ENCODE measurements at places on chromosomes 13 and 19.
A peak's percentile ranks its signal among the peaks of the same experiment; 100 is the strongest.

DNA sequence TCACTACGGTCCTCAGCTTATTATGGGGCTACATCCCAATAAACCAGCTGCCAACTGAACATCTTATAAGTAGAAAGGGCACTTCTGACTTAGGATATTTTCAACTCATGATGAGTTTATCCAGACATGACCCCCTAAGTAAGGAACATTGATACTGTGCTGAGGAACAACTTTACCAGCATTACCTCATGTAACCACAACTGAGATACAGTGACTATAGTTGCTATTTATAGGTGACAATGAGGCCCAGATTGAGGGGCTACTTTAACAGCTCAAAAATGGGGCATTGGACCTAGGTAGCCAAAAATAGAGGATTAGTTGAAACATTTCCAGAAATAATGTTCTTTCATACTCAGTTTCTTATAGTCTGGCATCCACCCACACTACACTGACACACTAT, 26.8 kb downstream of the SKA3 start:
- no peak for DNase-seq

DNA sequence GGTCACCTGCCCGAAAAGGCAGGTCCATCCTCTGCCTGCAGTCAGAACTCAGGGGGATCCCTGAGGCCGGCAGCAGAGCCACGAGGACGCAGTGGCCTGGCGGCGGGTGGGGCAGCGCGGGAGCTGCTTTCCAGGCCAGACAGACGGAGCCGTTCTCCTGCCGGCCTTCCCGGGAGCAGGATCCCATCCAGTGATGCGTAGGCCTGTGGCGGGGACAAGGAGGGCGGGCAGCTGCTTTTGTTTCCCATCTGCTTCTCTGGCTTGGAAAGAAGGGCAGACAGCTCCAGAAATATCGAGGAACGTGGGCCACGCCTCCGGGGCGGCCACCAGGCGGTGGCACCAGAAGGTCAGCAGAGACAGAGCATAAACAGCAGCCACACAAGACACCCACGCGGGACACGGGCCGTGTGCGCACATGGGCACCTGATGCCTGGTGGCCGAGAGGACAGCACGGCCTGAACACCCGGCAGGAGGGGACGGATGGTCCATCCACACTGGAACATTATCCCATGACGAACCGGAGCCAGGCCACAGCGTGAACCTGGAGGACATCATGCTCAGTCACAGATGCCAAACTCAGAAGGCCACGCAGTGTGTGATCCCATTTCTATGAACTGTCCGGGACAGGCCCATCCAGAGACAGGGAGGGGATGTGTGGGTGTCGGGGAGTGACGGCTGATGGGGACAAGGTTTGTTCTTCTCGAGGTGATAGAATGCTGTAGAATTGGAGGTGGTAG, 13.9 kb upstream of the MKNK2 start:
- peak; percentile 38 for DNase-seq

DNA sequence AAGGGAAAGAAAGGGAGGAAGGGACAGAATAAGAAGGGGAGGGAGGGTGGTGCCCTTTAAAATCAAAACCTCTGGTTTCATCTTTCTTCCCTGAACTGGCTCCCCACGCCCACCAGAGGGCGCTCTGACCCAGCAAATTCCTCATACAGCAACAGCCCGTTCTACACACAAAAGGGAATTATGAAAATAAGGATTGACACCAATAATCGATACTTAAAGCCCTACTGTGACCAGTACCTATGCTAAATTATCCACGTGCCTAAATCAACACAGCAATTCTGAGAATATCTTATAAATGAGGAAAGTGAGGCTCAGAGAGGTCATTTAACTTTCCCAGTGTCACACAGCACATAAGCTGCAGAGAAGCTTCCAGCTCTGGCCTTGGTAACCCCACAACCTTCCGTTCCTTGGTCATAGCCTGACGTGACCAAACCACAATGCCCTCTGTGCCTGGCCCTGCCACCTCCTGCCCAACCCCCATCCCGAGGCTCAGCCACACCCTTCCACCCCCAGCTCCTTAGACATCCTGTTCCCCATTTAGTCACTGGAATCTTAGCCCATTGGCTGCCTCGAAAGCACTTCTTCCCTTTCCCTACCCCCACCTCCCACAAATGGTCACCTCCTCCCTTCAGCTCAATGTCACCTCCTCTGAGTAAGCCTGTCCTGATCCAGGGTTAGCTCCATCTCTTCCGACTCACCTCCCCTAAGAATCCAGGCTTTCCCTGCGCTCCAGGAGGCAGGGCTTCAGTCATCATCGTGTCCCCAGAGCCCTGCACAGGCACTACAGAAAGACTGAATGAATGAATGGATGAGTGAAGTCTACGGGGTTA, 34.2 kb upstream of the PNMA8B start:
- DNase-seq = peak; percentile 75

- no peak for DNase-seq
Measured at GRCh38 chr19:17522988-17523872, 11.8 kb downstream of the PGLS start.

DNA sequence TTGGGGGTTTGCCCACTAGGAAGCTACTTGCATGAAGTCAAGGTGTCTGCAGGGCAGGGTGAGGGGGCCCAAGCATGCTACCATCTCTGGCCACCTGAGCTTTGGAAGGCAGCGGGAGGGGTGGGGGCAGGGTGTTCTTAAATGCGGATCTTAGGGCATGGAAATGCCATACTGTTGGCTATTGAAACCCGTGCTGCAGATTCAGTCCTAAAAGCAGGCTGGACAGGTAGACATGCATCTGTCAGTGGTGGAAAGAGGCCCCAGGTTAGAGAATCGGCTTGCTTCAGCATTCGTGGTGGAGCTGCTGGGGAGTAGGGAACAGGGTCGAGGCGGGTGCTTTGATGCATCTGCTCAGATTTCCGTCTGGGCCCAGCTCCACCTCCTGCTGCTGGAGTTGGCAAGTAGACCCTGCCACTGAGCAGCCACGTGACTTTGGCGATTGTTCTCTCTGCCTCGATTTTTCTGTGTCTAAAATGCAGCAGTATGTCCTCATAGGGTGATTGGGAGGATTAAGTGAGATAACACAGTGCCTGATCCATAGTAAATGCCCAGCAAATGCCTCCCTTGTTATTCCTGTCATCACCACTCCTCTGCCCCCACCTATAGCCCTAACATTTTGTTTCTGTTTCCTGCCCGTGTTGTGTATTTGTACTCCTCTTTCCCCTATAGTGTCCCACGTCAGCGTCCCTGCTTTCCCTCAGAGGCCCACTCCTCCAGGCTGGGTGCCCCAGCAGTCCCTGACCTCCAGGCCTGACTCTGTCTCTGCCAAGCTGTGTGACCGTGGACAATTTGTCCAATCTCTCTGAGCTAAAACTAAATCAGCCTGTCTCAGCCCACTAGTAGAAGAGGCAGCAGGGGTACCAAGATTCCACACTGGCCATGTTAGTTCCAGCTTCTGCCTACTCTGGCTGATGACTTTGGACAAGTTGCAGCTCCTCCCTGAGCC, 5.8 kb downstream of the PPP1R37 start:
- peak; percentile 75 for DNase-seq

- peak; percentile 11 for DNase-seq
Measured at GRCh38 chr13:28041031-28041461, 52.6 kb upstream of the URAD start.

GRCh38 chr13:76440568-76440967, 445.6 kb downstream of the KCTD12 start:
- DNase-seq = no peak

- no peak for DNase-seq
Measured at GRCh38 chr13:111923991-111924677, 142.8 kb upstream of the SOX1 start.

DNA sequence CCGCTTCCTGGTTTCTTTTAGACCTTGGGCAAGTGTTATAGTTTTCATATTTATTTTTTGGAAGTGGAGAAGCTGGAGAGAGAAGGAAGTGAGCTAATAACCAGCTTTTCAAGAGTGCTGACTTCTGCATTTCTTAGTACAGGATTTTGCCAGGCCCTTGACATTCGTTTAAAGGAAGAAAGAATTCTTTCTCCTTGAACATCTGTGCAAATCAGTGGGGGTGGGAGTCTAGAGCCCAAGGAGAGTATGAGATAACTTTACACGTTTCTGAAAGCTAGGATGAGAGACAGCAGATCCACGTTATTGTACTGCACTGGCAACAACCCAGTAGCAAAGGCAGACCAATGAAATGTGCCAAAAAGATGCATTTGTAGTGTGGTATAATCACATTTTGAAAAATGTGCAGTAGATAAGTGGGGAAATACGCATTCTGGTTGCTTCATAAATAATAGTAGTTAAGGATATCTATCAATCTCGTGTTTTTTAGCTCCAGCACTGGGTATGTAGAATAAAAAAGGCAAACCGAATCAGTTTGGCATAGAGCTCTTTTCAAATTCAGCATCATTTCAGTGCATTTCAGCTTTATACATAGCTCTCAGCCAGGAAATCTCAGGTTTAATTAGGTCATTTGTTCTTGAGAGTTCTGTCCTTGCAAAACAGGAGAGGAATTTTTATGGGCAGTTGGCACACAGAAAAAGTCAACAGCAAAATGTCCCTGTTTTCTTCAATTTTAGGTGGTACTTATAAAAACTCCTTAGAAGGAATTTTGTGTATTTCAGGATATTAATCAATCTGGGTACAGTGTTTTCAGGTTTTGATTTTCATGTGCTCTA, 4.3 kb downstream of the RNF113B start:
- DNase-seq = peak; percentile 41

DNA sequence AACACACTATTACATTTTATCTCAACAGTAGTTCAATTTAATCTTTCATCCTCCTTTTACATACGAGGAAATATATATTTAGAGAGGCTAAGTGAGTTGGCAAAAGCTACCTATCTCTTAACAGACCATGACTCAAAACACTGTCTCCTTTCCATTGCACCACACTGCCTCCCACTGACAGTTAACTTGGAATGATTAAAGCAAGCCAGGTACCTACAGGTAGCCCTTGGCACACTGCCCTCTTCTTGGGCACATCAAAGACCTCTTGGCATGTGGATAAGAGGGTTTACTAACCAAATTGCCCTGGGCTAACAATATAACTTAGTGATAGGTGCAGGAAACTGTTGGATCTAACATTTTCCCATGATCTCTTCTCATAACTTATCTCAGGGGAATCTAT, 1.8 kb downstream of the ABHD13 start:
- no peak for DNase-seq

- DNase-seq = peak; percentile 40
Measured at GRCh38 chr19:40933025-40933424, 51.0 kb upstream of the CYP2A7 start.

DNA sequence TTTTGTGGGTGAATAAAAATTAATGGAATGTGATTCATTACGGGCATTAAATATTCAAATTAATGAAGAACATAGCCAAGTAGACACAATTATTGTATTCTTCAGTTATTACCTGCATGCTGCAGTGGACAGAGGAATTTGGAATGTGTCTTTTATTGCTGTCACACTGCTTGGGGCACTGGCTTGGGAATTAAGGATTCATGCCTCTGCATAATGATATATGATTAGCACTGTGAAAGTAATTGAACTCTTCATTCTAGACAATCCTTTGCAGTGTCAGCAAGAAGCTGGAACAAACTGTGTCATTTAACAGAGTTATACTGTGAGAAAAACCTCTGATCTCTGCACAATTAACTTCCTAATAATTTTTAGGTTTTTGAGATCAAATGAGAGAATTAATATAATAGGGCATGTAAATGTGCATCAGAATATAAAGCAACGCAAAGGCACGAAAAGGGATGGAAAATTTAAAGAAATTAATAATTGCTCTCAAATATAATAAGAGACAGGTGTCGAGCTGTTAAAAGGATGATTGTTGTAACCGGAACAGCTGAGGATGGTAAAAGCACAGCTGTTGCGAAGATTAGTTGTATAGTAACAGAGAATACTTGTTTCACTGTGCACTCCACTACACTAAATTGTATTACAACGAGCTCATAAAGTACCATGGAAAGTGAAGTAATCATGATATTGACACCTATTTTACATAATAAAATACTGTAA, 235.1 kb upstream of the MIR17HG start:
- DNase-seq = no peak

- DNase-seq = no peak
Measured at GRCh38 chr19:53958168-53958571, 4.6 kb upstream of the CACNG8 start.

DNA sequence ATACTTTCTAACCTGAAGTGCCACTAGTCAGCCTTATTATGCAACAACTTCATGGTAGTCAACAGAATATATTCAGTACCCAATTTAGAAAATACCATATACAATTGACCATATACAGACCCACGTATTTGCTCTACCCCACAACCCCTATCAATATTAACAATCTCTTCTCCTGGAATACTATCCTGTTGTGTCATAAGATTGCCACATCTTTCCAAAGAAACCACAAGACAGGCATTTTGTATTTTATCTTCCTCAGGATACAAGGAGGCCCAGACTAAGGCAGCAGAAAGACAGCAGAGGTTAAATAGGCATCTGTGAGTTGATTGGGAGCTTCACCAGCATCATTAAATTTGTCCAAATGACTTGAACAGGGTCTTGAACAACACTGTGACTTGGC, 4.5 kb downstream of the SPART start:
- peak; percentile 45 for DNase-seq

DNA sequence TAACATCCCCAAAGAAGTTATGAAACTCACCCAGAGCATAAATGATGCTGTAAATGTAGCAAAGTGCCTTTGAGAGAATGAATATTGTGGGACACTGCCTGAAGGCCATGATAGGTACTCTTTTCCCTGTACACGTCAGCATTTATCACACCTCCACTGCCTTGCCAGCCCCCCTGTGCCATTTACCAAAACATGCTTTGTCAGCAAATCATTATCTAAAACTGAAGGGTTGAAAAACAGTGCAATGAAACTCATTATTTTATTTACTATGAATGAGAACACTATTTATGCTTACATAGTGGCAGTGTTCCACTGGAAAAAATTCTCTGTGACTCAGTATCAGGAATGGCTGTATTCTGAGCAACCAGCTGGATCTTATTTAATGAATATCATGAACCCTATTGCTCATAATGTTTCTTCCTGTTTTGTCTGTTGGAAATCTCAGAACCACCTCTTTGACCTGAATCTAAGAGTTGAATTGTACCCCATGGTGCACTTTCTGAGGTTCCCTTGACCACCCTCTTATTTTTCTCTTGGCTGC, 564.1 kb downstream of the DCT start:
- DNase-seq = peak; percentile 53

DNA sequence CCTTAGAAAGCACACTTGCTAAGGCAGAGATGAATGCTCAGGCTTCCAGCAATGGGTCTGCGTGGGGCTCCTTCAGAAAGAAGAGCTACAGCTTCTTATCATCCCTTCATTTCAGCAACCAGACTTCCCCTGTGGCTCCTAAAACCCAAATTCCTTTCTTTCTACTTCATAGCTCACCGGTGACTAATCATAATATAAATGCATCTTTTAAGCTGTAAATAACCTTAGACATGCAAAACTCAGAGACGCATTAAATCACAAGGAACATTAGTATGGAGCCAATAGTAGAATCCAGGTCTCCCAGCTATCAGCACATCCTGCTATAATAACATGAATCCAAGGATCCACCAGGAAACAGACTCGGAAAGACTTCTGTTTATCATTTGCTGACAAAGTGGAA, 375.6 kb downstream of the COG6 start:
- peak; percentile 68 for DNase-seq

Measured in fibroblast of the aortic adventitia (primary cell).